ENCODE measurements at places on chromosomes 11 and 22.
A peak's percentile ranks its signal among the peaks of the same experiment; 100 is the strongest.

DNA sequence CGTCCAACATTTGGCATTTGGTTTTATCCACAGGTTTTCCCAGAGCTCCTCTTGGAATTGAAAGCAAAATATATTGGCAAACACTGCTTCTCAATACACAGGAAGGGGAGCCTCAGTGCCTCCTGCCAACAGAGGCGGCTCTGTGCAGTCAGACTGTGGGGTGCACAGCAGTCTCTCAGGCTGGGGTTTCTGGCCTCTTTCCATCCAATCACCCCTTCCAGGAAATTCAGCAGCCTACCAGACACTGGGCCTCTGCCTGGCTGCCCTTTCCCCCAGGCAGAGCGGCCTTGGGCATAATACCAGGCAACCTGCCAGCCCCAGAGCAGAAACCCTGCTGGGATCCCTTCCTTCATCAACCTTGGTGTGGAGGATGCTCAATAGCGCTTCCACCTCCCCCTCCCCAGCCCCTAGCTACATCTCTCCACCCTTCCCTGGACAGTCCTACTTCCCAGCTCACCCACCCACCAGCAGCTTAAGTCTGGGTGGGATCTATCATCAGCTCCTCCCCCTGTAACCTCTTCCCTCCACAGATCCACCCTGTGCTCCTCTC lies 17.8 kb upstream of the RAPSN start:
- no peak for DNase-seq

DNA sequence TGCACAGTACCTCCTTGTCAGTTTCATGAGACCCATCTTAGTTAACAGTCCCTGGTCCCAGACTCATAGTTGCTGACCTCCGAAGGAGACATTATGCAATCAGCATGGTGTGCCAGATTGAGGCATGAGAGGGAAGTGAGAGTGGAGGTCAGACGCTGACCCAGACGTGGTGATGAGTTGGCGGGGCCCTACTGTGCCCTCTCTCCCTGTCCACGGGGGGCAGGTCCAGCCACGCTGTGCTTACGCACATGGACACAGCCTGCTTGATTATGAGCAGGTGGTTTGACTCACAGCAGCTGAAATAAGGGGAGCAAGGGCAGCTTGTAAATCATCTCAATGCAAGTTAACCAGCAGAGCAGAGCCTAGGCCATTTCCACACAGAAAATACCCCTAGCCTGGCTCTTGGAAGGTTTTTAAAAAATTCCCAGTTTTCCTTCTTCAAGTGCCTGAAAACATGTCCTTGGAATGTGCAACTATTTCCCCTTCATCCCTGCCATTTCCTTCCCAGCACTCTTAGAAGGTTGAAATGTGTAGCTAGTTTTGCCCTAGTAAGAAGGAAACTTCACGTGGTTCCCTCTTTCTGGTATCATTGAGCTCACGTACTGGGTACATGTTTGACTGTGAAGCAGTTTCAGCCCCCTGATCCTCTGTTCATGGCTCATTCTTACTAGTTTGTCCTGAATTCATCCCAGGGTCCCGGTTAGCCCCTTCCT lies 122.6 kb upstream of the SORL1-AS1 start:
- no peak for DNase-seq

- no peak for DNase-seq
These were observed 294.7 kb upstream of the ZC3H12C start for GRCh38 chr11:109798521-109798920.

DNA sequence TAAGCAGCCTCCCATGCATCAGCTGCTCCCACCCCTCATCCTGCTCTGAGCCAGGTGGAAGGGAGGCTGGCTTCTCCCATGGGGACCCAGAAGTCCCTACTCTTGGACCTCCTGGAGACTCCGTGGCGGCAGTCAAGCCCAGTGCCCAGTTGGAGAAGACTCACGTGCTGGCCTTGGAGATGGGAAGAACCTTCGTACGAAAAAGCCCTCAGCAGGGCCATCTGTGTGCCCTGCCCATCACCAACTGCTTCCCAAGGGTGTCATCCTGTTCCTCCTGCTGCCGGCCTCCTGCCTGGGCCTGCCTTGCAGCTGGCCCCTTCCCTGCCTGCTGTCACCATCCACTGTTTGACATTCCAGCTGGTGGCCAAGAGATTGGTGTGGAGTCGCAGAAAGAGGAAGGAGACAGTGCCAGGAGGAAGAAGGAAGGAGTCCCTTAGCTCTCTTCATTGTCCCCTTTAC lies 28.0 kb downstream of the ARHGAP1 start:
- DNase-seq, result no peak

- no peak for DNase-seq
These were observed 39.1 kb downstream of the MMP27 start for GRCh38 chr11:102666331-102666957.

GRCh38 chr11:120709808-120710207 lies 198.3 kb downstream of the GRIK4 start:
- no peak for DNase-seq

GRCh38 chr22:24068717-24069297 lies 57.7 kb downstream of the CABIN1 start:
- DNase-seq, result no peak

GRCh38 chr11:79860336-79860735 lies 419.5 kb upstream of the TENM4 start:
- no peak for DNase-seq

- DNase-seq, result no peak
These were observed 139.8 kb downstream of the CCDC81 start for GRCh38 chr11:86514453-86514852.

DNA sequence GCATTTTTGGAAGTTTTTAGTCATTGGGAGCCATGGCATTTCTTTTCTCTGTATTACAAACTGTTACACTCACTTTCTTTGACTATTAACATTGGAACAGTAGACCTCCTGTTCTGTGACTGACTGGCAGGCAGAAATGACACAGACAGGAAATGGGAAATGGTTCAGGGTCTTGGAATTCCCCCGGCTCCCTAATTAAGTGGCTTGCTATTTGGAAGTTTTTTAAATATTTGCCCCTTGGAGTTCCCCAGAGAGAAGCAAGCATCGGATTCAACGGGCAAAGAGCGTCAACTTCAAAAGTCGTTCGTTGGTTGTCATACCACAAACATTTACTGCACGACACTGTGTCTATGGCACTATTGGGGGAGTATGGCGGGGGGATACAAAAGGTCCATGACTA lies 1.1 kb upstream of the BIRC2 start:
- no peak for DNase-seq

DNA sequence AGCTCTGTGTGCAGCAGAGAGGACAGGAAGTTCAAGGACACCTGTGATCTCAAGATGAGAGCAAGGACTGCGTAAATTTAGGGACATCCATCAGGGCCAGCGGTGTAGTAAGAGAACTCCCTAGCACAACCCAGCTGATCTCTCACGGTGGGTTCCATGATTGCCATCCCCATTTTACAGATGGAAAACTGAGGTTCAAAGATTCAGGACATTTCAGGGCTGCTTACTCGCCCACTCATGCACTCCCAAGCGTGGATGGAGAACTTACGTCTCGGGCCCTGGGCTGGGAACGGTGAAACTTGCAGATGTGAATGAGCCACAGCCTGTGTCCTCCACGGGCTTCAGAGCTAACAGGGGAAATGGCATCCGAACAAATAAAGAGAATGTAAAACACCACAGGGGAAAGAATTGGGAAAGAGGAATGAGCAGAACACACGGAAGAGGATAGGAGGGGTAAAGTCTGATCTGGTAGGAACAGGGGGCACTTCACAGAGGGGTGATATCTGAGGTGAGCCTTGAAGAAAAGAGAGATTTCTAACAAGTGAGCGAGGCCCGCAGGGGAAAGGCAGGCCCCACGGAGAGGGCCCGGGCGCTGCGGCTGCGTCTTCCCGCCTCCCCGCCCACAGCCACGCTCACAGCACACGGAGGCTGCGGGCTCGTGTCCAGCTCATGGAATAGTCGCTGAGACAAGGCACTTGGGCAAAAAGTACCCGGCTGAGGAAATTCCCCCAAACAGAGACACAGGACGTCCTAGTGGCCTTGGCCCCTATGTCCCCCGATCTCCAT lies 55.9 kb downstream of the RPUSD4 start:
- no peak for DNase-seq

DNA sequence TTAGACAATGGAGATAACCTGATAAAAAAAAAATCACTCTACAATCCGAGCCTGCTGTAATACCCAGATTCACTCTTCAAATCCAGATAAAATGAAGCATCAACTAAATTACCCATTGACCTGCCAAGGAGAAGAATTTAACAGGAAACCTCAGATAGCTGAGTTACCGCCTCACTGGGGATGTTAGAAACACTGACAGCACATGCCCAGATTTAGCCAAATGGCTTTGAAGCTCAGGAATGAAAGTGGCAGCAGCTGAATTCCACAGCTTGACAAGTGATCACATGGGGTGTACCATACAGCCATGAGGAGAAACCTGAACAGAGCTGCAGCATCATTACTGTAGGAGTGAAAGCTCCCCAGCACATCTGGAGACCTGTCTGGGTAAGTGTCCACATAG lies 807.6 kb downstream of the DLG2 start:
- no peak for DNase-seq

DNA sequence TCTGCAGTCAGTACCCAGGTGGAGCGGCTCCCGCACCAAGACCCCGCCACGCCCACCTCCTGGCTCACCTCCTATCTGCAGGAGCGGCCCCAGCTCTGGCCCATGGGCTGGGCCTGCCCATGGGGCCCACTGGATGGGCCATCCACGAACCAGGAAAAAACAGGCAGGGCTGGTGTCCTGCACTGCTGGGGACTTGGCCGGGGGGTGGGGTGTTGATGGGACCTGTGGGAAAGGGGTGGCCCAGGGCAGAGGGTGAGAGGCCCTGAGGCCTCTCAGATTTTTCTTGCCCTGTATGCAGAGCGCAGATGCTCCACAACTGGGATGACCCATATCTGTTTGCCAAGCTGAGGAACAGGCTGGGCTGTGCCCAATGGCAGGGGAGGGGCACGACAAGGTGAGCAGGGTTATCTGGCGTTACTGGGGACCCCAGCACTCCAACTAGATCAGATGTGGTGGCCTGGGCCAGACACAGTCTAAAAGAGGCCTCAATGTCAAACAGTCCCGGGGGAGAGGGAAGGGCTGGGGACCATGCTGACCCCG lies 2.7 kb upstream of the PIM3 start:
- no peak for DNase-seq

DNA sequence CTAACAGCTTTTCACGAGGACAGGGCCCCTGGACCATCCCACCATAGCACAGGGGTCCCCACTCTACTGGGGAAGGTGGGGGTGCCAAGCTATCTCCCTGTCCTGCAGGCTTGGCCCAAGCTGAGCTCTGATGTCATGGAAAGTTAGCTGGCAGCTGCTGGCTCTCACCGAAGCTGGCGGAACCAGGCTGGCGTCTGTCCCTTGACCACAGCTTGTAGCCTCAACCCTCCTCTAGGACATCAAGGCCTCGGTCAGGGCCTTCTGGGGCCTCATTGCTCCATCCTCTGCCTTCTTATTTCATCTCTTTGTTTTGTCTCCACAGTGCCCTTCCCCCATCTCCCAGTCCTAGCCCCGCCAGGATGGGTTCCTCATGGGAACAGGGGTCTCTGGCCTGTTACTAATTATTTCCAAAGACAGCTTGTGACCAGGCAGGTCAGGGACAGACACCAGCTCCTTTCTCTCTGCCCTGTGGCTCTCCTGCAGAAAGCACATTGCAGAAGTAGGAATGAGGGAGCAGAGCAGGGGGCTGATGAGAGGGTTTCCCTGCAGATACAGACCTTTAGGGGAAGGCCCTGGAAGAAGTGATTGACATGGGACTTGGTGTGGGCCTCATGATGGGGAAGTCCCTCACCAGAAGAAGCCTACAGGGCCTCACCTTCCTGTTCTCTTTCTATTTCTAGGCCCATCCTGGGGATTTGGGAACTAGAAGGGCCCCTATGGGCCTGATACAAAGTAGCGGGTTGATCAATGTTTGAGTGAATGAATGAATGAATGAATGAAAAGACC lies 97.5 kb upstream of the ALX4 start:
- DNase-seq, result no peak

DNA sequence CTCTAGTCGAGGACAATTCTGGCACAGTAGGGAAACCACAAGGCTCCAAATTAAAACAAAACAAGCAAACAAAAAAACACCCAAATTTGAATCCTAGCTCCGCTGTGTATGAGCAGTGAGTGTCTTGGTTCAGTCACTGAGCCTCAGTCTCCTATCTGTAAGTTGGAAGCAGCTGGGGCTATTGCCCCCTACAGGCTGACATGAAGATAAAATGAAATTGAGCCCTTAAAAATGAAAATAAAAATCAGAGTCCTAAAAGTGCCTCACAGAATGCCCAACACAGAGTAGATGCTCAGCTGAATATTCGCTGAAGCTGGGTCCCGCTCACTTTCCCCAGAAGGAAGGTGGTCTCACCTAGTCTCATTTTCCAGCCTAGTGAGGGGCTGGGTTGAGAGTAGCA lies 65.2 kb downstream of the PDE2A start:
- no peak for DNase-seq

- DNase-seq, result no peak
These were observed 171.1 kb downstream of the CEP164 start for GRCh38 chr11:117498791-117499190.

DNA sequence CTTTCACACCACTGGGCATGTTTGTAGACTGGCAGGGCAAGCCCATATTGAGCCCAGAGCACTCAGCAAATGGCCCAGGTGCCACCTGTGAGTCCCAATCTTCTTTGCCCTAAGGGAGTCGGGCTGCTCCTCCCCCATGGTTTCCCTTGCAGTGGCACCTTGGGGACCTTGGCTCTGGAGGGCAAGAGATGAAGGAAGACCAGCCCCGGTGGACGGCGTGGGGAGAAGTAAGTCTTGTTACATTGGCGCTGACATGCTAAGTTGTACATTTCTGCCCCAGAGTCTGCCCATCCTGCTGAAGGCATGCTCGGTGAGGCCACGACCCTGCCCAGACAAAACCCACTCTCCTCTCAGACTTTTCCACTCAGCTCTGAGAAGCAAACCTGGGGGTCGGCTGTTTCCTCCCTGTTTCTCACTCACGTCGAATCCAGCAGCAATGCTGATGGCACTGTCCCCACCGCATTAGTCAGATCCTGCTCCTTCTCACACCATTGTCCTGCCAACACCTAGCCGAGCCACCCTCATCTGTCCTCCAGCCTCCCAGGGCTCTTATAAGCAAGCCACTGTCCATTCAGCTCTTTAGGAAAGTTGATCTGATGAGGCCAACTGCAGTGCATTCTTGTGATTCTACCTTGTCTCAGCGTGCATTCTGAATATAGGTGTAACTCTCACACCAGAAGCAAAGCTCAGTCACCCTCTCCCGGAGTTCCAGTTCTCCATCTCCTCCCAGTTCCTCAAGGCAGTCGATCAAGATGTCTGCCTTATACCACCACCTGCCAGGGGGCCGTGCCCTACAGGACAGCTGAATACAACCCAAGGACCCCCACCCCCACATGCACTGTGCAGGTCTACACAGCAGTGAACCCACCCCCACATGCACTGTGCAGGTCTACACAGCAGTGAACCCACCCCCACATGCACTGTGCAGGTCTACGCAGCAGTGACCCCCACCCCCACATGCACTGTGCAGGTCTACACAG lies 827.1 kb downstream of the TBC1D22A start:
- DNase-seq, result peak; percentile 56

Data from type B pancreatic cell (in vitro differentiated cells).